ENCODE measurements at places on chromosomes 2 and 18.

- peak; percentile 66 for DNase-seq
Observed at GRCh38 chr2:174124181-174124580, 124.2 kb downstream of the OLA1 start.

GRCh38 chr18:70166668-70167067 is 38.8 kb downstream of the RTTN start:
- no peak for DNase-seq

DNA sequence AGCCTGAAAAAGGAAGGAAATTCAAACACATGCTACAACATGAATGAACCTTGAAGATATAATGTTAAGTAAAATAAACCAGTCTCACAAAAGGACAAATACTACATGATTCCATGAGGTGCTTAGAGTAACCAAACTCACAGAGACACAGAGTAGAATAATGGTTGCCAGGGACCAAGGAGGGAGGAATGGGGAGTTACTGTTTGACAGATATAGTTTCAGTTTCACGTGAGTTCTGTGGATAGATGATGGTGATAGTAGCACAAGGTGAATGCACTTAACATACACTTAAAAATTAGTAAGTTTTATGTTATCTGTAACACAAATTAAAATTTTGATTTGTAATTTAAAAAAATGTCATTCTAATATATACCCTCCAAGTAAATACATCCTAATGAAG is 106.9 kb upstream of the ACVR1C start:
- DNase-seq = no peak

- no peak for DNase-seq
Observed at GRCh38 chr2:124978597-124978996, 953.5 kb downstream of the CNTNAP5 start.

GRCh38 chr2:43086451-43087221 is 139.8 kb downstream of the ZFP36L2 start:
- DNase-seq = no peak

GRCh38 chr18:59267503-59268126 is 5.6 kb downstream of the RAX start:
- DNase-seq = peak; percentile 60

- DNase-seq = no peak
Observed at GRCh38 chr2:152415796-152416195, 80.8 kb downstream of the FMNL2 start.

DNA sequence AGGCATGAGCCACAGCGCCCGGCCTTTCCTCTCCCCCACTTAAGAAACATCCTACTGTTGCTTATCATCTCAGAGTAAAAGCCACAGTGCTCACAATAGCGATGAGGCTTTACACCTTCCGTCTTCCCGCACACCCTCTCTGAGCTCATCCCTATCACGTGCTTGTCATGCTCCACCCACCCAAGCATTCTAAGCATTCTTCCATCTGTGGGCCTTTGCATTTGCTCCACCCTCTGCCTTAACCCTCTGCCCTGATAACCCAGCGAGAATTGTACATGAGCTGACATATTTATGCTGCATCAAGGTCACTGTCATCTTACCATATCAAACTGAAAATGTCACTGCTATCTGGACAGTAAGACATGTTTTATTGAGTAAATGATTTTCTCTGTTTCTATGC is 22.6 kb downstream of the FOXI3 start:
- DNase-seq = peak; percentile 23

DNA sequence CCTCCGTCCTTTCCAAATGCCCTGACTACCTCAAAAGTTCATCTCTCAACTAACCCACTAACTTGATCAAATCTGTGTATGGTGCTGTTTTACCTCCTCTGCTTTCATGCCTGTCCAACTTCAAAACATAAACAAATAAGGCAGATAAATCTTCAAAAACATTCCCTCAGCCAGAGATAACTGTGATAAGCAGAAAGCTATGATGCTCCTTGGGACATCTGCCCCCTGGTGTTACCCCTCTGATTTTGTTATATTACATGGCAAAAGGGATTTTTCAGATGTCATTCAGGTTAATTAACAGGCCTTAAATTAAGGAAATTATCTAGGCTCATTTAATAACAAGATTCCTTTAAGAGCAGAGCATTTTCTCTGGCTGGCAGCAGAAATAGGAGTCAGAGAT is 810.8 kb upstream of the CHAC2 start:
- no peak for DNase-seq

DNA sequence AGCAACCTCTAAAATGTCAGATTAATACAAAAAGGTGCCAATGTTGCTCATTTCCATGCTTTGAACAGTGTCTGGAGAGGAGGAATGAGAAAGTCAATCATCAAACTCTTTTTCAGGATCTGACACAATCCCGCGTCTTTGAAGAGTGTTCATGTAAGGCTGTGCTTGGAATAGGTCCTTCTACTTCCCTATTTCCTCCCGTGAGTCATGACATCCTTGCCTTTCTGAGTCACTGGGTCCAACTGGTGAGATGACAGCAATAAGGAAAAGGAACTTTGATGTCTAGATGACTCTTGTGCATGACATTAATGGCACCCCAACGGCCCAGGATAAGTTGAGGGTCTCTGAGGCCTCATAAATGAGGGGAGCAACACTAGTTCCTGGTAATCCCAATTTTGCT is 109.0 kb upstream of the CELF4 start:
- peak; percentile 8 for DNase-seq
